ENCODE measurements at places on chromosomes 2 and 18.
A peak's percentile ranks its signal among the peaks of the same experiment; 100 is the strongest.

DNA sequence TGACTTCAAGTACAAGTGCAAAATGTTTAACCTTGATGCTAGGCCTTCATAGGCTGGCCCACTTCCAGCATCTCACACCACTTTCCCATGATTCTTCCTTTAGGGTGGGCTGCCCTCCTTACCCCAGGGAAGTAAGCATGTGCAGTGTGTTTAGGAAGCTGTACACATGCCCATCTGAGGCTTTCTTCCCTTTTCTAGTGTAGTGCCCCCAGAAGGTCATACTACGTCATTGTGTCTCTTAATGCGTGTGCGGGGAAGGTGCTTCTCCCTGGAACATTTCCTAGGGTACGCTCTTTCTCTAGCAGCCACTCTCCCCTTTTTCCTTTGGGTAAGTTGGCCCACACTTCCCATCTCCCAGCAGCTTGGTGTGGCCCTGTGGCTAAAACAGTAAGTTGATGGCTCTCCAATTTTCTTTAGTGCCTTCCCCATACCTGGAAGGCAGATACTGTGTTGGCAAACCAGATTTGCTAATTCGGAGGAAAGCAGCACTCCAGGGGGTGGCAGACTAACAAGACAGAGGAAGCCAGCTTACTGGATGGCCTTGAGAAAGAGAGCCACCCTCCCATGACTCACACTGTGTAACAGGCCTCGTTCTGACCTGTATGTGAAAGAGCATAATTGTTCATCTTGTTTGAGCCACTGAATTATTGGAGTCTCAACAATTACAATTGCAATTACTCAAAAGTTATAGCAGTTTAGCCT is 1.1 kb upstream of the SULT6B1 start:
- DNase-seq: peak; percentile 36

- DNase-seq: no peak
Measured at GRCh38 chr2:157901325-157901724, 25.2 kb upstream of the ACVR1 start.

GRCh38 chr2:216949700-216950413 is 90.0 kb upstream of the TNP1 start:
- DNase-seq: no peak

- DNase-seq: no peak
Measured at GRCh38 chr2:224688997-224689396, 27.2 kb downstream of the CCDC195 start.

Measured in activated T-cell treated with anti-CD3 and anti-CD28 coated beads, Interleukin-2, amount 50 U/mL, for 72 hours (primary cell).